ENCODE measurements at places on chromosomes 6 and 20. TPM values are rescaled to one million over a fixed set of nuclear protein-coding genes. Genes with fewer than 3 reads are reported as not detected.

The MTFR2 gene
- 12.7 TPM for total RNA-seq

The RBPJL gene
- not detected for total RNA-seq

The CAGE1 gene
- not detected for total RNA-seq

The NECAB3 gene
- total RNA-seq = 51.5 TPM

The BPI gene
- total RNA-seq = not detected

Measured in activated naive CD4-positive, alpha-beta T cell treated with anti-CD3 and anti-CD28 coated beads, Interleukin-2, amount 10 ng/mL, durations not matched to agents 5 hours and 36 hours (primary cell).